ENCODE measurements at places on chromosomes 7 and 10. TPM values are rescaled to one million over a fixed set of nuclear protein-coding genes. Genes with fewer than 3 reads are reported as not detected.

The ZNF488 gene
- total RNA-seq, result not detected

The PNLIPRP1 gene
- not detected for total RNA-seq

The NRP1 gene
- 54.8 TPM for total RNA-seq

DNA sequence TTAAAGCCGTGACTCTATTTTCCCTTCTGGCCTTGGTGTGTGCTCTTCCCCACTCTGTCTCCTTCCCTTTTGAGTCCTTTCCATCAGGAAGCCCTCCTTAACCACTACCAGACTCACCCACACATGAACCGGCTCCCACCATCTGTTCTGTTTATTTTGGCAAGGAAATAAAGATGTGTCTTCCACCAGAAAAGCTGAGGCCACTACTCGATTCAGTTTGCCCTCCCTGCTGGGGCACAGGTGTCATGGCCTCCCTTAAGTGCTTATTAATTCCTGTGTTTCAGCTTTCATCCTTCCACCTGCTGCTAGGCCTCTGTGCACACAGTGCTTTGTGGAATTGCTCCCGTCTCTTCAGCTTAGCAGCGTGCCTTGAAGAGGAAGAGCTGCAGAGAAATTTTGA lies 16.7 kb downstream of the POR start:
- no peaks in the 10 kb centered on the region for H3K36me3 ChIP-seq

DNA sequence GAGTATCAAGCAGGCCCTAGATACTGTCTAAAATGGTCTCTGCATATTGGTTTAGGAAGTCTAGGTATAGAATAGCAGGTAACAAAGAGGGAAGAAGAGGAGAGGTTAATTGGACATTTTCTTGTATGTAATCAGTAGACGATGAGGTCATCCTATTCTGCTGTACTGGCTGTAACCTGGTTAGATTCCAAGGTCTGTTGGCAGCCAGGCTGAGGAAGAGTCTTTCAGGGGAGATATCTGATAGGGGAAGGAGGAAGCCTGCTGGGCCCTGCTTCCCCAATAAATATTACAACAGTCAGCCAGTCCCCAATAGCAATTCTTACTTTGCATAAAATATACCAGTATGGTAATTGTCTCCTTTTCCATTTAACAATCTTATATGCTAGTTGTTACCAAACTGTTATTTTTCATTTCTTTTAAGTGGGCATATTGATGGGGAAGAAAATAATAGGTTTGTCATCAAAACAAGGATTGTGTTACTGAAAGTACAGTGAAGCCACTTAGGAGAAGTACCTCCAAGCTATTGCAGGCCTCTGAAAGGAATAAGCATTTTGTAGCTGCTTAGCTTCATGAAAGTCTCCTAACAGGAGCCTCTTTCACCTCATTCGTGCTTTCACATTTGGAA lies 186.4 kb downstream of the LRRC4 start:
- peak; percentile 37 for DNase-seq
- H3K27ac ChIP-seq, result peak overlapping the region; percentile 60
- peaks cover 21% of the 10 kb centered on the region for H3K4me1 ChIP-seq
- no peaks in the 10 kb centered on the region for H3K27me3 ChIP-seq
- H3K36me3 ChIP-seq, result no peaks in the 10 kb centered on the region

DNA sequence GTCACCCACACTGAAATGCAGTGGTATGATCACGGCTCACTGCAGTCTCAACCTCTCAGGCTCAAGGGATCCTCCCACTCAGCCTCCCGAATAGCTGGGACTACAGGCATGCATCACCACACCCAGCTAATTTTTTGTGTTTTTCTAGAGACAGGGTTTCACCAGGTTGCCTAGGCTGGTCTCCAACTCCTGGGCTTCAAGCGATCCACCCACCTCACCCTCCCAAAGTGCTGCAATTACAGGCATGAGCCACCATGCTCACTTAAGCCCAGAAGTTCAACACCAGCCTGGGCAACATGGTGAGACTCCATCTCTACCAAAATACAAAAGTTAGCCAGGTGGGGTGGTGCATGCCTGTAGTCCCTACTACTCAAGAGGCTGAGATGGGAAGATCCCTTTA lies 33.5 kb downstream of the GDI2 start:
- DNase-seq, result no peak
- no peak overlapping the region for H3K27ac ChIP-seq
- H3K27me3 ChIP-seq, result no peaks in the 10 kb centered on the region
- no peak overlapping the region for H3K4me3 ChIP-seq

Data from psoas muscle (tissue), 8 donors.